ENCODE measurements at places on chromosomes 1 and 21.

GRCh38 chr1:183164963-183165362 is 21.1 kb upstream of the LAMC2 start:
- DNase-seq = no peak

DNA sequence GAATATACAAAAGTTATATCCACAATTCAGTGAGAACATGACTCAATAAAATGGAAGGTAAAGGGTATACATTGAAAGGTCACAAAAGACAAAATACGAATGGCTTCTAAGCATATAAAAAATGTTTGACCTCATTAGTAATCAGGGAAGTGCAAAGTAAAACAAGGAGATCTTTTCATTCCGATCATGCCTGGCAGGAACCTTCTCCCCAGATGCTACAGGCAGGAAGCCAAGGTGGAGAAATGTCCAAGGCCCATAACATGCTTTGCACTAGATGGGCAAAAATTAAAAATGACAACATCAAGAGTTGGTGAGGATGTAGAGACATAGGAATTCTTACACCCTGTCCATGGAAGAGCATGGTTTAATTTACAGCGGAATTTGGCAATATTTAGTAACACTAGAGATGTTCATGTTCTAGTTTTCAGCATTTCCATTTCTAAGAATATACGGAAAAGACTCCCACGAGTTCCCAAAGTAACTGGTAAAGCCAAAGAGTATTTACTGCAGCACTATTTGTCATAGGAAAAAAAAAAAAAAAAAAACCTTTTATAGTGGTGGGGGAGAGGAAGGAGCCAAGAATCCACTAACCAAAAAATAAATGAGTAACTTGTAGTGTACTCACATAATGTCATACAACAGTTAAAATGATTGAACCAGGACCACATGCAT is 184.5 kb upstream of the KAZN start:
- no peak for DNase-seq

DNA sequence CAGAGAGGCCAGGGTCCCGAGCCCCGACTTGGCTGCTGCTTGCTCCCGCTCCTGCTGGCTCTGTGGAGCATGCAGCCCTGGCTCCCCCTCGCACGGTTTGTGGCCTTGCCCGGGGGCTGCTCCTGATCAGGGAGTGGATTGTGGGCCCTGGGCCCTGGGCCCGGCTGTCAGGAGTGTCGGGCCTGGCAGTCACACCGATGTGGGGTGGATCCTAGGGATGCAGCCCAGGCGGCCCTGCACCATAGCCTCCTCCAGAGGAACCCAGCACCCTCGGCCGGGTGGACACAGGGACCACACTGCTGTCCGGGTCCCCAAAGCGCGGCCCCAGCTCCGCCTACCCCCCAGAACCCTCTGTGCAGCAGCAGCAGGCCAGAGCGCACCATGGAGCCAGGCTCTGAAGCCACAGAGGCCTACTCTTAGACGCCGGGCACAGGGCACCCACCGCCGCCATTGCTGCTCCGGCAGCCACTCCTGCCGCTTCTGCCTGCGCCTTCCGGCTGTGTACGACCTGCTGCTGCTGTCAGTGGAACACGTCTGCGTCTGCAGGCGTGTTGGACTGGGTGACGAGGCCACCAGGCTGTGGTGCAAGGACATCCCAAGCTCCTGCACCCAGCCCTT is 9.4 kb downstream of the SLX9 start:
- DNase-seq = no peak

GRCh38 chr1:41353744-41354143 is 7.5 kb upstream of the FOXO6 start:
- no peak for DNase-seq

GRCh38 chr1:201360486-201360885 is 17.0 kb downstream of the TNNT2 start:
- DNase-seq = no peak

DNA sequence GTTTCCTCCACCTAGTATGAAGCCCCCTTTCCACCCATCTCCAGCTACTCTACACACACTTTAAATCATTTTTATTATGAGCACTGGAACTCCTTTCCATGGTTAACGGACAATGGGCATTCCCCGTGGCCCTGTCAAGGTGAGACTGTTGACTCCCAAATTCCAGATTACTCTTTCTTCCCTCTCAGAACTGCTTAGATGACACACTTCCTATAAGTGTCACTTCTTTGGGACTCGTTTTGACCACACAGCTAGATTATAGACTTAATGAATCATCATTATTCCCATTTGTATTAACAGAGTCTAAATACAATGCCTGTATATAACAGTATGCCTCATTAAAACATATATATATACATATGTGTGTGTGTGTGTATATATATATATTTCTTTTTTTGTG is 215.1 kb downstream of the BRINP3 start:
- DNase-seq = no peak

GRCh38 chr1:210800301-210800700 is 333.6 kb downstream of the KCNH1 start:
- no peak for DNase-seq

Data from eye (tissue), 1 donor.